ENCODE measurements at places on chromosomes 16 and 17. TPM values are rescaled to one million over a fixed set of nuclear protein-coding genes. Genes with fewer than 3 reads are reported as not detected.

Gene CDK3
- polyA plus RNA-seq: 1.6 TPM

Gene MYH3
- 1.2 TPM for polyA plus RNA-seq

Gene ZNF423
- 1.8 TPM for polyA plus RNA-seq

Gene MTMR4
- 22.5 TPM for polyA plus RNA-seq

GRCh38 chr17:82412535-82413520 is 5.3 kb upstream of the HEXD start:
- DNase-seq: peak; percentile 35

GRCh38 chr16:48250520-48251278 is 3.4 kb upstream of the ABCC11 start:
- no peak for DNase-seq

- DNase-seq: no peak
These were observed 62.4 kb upstream of the MARCHF10 start for GRCh38 chr17:62870552-62870971.

GRCh38 chr16:55543472-55543871 is 23.0 kb upstream of the CAPNS2 start:
- DNase-seq: no peak

Gene TBX4
- 0.07 TPM for polyA plus RNA-seq

DNA sequence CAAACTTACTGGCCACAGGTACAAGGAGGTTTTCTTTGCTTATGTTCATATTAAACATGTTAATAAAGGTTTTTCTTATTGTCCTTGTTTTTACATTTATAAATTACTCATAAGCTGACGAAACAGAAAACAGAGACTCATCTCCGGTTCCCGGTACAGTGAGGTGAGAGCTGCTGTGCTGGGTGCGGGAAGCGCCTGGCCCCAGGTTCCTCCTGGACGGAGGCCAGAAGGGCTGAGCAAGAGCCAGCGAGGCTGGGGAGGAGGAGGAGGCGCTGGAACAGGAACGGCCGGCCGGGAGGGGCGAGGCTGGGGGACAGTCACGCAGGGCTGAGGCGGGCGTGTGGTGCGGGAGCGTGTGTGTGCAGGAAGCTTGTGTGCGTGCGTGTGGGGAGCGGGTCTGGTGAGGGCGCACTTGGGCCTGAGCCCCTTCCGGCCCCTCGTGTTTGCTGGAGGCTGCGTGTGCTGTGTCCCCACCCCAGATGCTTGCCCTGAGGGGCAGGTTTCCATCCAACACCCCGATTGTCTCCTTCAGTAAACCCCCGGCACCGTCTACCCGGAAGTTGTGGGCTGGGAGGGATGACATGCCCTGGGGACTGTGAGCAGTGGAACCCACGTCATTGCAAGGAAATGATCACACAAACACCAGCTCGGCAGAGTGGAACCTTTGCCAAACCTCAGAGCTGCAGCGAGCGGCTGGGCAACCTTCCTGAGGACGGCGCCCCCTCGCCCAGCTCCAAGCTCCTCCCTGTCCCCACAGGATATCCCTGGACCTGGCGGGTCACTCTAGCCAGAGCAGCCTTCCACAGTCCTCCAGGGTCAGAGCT is 19.5 kb downstream of the CD7 start:
- peak; percentile 89 for DNase-seq

Gene SLC2A4
- polyA plus RNA-seq: 48.5 TPM

DNA sequence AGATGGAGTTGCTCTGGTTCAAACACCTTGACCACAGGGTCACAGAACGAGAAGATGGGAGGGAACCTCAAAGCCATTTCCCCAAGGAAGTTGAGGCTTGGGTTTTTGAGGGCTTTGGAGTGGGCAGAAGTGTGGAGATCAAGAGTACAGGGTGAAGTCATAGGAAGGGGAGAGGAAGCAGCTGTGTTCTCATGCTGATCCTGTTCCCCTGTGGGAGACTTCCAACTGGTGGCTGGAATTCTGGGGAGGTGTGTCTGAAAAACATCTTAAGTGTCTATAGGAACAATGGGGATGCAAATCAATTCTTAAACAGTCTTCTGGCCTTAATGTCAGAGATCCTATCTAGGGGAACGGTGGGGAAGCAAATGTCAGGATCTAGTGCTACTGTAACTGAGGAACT is 38.8 kb upstream of the HSBP1 start:
- DNase-seq: no peak

Gene LRRC45
- polyA plus RNA-seq: 5.1 TPM

- no peak for DNase-seq
These were observed 294.1 kb downstream of the BCAS3 start for GRCh38 chr17:60971515-60972369.

DNA sequence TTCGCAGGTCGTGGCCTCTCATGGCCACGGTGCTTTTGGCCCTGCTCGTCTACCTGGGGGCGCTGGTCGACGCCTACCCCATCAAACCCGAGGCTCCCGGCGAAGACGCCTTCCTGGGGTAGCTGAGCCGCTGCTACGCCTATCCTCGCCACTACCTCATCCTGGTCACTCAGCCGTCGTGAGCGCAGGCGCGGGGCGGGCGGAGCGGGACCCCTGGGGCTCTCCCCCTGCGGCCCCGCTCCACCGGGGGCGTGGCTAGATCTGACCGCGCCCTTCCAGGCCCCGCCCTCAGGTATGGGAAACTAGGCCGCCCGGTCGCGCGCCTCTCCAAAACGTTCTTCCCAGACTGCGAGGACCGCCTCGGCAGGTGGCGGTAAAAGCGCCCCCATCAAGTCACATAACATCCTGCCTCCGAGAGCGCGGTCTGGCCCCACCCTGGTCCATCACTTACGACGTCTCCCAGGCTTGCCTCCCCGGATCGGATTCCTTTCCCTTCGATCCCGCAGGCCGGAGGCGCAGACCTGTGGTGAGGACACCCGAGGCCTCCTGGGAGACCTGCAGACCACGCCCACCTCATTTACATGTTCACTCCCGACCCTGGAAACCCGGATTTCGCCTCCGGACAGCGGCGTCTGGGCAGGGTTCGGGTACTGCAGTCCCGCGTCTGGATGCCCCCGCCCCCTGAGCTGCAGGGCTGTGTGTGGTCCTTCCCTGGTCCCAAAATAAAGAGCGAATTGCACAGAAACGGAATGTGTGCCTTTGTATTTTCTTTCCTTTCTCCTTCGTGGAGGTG is 91.5 kb upstream of the TMEM97 start:
- DNase-seq: no peak

DNA sequence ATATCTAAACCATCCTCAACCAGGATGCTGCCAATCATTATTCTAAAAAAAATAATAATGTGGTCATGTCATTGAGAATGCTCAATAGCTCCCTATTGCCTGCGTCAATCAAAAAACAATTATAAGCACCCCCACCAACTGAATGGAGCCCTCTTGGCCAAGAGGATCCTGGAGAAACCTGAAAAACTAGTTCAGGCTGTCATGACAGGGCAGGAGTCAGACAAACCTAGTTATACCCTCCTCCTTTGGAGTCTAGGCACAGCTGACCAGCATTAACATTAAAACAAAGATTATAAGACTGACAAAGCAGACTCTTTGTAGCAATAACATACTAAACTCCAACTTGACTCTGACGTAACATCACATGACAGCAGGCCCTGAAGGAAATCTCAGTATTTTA is 119.2 kb upstream of the CCL2 start:
- DNase-seq: no peak

Gene SOST
- polyA plus RNA-seq: not detected

Gene SLC25A11
- polyA plus RNA-seq: 136 TPM

GRCh38 chr16:49554681-49555080 is 181.1 kb downstream of the C16orf78 start:
- DNase-seq: no peak

DNA sequence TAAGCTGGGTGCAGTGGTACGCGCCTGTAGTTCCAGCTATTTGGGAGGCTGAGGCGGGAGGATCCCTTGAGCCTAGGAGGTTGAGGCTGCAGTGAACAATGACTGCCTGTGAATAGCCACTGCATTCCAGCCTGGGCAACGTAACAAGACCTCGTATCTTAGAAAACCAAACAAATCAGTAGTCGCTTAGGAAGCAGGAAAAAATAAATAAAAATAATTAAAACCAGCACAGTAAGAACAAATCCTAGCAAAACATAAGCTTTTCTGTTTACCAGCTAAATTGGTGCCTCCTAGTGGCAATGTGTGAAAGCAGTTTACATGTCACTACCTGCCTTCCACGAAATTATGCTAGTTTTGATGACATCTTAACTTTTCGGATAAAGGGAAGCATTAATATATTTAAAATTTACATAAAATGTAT is 1.3 kb downstream of the ARMC5 start:
- DNase-seq: no peak

DNA sequence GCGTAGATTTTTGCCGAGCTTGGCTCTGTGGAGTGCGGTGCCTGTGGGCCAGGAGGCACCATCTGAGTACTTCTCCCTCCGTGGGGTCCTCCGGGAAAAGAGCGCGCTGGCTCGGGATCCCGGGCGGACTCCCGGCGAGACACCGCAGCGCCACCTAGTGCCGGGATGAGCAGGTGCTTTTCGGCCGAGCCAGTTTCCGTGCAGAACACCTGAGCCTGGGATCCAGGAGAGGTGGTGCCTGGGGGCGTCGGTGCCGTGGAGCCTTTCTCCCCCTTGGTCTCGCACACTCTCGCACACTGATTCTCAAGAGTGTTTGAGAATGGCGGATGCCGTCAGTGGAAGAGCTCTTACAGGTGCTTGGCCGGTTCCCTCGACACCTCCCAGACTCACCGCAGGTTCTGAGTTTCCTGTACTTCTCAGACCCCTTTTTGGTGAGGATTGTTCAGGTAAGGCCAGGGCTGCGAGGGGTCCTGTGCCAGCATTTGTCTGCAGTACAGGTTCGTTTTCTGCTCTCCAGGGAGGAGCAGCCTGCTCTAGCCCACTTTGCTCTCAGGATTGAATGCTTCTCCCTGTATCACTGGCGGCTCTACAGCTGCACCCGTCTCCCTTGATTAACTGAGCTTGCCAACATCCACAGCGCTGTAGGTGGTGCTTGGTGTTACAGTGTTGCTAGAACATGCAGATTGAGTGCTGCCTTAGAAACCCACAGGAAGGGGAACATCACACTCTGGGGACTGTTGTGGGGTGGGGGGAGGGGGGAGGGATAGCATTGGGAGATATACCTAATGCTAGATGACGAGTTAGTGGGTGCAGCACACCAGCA is 23.3 kb downstream of the TBCD start:
- peak; percentile 77 for DNase-seq

GRCh38 chr17:2450016-2450650 is 49.3 kb upstream of the MNT start:
- DNase-seq: no peak

Gene GPR179
- 0.03 TPM for polyA plus RNA-seq

DNA sequence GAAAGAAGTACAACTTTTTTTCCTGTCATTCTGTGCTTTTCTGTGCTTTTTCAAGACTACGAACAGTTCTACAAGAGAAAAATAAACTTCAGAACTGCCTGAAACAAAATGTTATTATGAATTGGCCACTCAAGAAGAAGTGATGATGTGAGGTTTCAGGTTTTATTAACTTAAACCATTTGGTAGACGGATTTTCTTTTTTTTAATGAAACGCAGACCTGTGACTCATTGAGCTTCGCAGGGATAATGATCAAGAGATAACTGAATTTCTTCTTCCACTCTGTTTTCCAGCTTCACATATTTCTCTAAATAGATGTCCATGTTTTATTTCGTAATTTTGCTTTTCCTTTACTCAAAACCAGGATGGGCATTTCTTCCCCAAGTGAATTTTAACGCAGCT is 32.7 kb downstream of the AIPL1 start:
- DNase-seq: no peak

Gene KRT12
- not detected for polyA plus RNA-seq

GRCh38 chr16:3021449-3022207 is 1.5 kb downstream of the TNFRSF12A start:
- DNase-seq: peak; percentile 89

Gene DRC3
- 0.57 TPM for polyA plus RNA-seq

Gene RAB40C
- 15.2 TPM for polyA plus RNA-seq

GRCh38 chr17:10621397-10621796 is 35.7 kb downstream of the MYH3 start:
- DNase-seq: no peak
